ENCODE measurements at places on chromosomes 16 and 17.

DNA sequence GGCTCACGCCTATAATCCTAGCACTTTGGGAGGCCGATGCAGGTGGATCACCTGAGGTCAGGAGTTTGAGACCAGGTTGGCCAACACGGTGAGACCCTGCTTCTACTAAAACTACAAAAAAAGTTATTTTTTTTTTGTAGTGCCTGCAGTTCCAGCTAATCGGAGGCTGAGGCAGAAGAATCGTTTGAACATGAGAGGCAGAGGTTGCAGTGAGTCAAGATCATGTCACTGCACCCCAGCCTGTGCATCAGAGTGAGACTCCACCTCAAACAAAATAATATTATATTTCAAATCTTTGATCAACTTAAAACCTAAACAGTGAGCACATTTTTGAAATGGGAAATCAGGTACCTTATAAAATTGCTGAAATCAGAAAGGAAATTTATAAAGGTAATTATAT is 36.5 kb downstream of the NCOR1 start:
- DNase-seq, result no peak

- no peak for DNase-seq
Observed at GRCh38 chr17:15740570-15741120, 8.6 kb downstream of the TBC1D26 start.

DNA sequence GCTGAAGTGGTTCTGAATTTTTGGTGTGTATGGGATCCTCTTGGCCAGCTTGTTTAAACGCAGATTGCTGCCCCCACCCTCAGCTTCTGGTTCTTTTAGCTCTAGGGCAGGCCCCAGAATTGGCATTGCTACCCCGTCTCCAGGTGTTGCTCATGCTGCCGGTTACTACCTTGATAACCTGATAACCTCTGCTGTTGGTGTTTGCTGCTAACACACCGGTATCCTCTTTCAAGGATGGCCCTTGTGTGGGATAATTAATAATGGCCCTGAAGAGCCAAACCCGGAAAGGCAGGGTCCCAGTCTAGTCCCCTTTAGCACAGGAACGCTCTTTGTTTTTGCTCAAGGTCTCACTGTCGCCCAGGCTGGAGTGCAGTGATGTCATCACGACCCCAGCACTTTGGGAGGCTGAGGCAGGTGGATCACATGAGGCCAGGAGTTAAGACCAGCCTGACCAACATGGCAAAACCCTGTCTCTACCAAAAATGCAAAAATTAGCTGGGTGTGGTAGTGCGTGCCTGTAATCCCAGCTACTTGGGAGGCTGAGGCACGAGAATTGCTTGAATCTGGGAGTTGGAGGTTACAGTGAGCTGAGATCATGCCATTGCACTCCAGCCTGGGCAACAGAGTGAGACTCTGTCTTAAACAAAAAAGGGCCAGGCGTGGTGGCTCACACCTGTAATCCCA is 1.3 kb upstream of the ST3GAL2 start:
- DNase-seq, result no peak

- no peak for DNase-seq
Observed at GRCh38 chr16:57579361-57579665, 36.9 kb downstream of the ADGRG5 start.

DNA sequence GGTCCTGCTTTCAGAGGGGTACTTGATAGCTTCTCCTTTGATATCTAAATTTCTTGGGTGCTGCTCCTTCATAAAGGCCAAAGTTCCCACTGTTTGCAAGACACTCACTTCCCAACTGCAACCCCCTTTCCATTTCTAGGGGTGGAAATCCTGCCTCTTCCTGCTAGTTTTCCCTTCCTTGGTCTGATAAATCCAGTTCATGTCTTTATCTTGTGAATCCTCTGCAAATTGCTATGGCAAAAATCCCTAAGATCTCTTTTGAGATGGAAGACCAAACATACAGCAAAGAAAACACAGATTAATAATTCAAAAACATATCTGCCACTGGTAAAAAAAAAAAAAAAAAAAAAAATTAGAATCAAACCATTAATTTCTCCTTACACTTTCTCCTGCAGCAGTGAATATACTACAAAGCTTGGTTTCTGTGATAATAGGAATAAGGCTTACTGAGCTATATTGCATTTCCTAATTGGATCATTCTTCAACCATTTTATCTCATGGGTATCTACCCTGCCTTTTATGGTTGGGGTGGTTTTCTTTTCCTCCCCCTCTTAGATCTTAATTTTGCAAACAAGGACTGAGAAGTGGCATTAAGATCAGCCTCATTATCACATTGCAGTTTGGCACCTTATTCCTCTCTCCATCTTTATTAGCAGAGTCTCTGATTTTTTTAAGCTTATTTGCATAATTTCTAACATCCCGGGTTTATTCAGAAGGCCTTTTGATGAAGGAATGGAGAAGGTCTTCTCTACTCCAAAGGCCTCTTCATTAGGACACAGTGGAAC is 439.1 kb downstream of the XYLT1 start:
- no peak for DNase-seq

DNA sequence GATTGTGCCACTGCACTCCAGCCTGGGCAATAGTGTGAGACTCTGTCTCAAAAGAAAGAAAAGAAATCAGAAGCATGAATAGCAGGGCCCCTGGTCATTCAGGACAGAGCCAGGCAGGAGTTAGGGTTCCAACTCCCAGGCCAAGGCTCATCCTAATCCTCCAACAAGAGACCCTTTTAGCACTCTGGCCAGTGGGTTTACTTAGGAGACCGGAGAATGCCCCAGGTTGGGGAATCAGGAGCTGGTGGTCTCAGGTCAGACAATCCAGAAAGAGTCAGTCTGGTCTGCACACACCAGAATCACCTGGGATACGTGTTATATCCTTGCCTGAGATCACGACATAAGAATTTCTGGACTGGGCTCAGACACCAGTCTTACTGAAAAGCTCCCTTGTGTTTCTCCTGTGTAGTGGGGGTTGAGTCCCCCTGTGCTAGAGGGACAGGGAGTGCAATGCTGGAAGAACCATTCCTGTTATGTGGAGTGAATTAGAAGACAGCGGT is 48.7 kb downstream of the CCDC42 start:
- no peak for DNase-seq

DNA sequence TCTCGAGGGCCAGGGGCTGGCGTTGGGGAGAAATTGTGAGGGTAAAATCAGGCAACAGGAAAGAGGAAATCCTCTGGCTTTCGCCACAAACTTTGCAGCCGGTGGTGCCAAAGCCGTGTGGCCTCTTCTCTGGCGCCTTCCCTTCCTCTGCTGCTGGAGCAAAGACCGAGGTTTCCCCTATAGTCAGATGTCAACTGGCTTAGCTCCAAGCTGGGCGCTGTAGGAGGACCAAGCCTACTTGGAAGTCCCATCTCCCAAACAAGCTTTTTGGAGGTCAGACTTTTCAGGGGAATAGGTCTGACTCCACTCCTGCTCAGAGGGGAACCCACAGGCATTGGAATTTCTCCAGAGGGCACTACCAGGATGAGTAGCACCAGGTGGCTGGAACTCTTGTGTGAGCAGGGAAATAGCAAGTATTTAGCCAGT is 5.0 kb downstream of the IGFBP4 start:
- DNase-seq, result no peak

DNA sequence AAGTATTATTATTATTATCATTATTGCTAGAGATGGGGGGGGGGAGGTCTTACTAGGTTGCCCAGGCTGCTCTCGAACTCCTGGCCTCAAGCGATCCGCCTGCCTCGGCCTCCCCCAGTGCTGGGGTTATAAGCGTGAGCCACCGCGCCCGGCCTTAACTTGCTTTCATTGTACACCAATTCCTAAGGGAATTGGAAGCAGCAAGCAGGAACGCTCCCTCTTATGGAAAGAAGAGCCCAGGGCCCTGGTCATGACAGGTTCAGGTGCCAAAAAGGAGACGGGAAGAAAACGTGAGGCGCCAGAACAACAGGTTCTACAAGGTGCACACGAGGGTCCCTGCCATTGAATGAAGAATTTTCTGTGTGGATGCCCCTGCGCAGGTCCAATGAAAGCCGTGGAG is 540 bp upstream of the RPL38 start:
- no peak for DNase-seq

DNA sequence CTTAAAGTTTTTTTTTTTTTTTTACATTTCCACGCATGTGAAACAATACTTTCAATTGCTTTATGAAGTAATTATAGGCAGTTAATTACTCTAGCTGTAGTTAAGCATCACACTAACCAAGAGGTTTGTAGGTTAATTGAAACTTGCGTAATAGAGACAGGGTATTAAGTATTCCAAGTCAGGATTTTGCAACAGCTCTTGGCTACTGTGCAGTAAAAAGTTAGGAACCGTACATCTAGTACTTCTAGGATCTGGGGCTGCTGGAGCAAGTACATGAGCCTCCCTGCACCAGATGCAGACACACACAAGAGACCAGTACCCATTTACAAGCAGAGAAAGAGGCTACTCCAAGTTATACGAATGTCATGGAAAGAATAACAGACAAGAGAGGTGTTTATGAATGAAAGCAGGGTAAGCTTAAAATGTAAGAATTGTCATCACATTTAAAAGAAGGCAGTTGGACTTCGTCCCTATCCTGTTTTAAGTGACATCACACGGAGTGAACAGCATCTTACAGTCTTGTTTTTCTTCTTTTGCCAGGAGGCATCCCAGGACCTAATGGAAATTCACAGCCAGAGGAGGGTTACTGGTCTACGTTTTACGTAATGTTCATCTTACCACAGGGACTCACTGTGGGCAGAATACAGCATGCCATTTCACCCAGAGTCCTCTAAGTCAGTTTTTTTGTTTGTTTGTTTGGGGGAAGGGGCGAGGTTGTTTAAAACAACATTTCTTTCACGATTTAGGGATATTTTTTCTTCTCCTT is 379.6 kb upstream of the PSMD7 start:
- DNase-seq, result no peak

- DNase-seq, result no peak
Observed at GRCh38 chr17:52995881-52996280, 826.8 kb upstream of the KIF2B start.

DNA sequence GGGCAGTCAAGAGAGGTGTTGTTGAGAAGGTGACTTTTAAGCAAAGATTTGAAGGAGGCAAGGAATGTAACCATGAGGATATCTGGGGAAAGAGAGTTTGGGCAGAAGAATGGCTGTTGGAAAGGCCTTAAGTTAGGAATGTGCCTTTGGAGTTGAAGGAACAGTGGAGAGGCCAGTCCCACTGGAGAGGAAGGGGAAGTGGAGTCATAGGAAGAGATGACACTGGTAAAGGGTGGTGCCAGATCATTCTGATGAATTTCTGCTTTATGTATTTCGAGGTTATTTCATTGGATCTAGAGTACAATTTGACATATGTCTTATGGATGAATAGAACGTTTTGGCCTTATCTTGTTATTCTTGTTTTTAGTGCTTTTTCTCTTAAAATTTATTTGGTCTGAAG is 93.5 kb downstream of the WWP2 start:
- no peak for DNase-seq

DNA sequence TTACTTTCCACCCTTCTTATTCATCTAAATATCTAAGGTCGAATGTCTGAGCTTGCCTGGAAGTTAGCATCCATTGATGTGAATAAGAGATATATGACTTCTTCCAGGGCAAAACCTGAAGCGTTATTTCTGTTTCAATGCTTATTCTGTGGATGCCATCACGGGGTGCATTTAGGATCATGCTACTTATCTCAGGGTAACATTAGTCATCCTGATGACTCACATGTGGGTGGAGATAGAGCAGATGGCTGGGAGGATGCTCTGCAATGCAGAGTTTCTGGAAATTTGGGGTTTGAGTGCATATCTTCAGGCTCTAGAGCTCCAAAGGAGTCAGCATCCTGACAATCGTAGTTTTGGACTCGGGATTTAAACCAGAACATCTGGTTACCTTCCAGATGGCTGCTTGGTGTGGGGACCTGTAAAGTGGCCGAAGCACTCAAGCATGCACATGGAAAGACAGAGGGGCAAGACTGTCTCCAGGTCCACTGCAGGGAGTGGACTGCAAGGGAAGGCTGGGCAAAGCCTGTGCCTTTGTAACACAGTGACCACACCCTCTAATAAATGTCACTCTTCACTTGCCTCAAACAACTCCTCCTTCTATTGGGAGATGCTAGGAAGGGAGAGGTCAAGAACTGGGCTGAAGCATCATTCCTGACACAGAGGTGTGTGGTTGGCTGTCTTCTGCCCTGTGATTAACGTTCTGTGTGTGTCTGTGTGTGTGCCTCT is 175.2 kb upstream of the SALL1 start:
- DNase-seq, result no peak

Measured in cardiac septum (tissue), 1 donor.